ENCODE measurements at places on chromosomes 3 and 15. TPM values are rescaled to one million over a fixed set of nuclear protein-coding genes. Genes with fewer than 3 reads are reported as not detected.

DNA sequence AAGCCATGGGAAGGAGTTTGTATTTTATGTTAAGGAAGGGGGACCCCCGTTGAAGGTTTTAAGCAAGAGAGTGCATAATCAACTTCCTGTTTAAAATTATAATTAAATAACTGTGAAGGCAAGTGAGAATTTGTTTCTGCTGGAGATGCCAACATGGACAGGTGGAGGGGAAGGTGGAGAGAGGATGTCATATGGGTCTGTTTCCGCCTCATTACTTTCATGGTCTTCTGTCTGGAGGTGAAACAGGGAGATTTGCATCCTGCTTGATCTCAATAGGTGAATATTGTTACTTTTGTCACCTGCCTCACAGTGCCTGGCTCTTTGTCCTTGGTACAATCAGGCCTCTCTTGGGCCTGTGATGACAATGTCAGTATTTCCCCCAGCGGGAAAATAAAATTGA is 300.6 kb upstream of the LMCD1 start:
- H3K27me3 ChIP-seq, result no peaks in the 10 kb centered on the region
- H3K36me3 ChIP-seq, result no peaks in the 10 kb centered on the region
- no peak for DNase-seq
- no peaks in the 10 kb centered on the region for H3K4me1 ChIP-seq
- no peak overlapping the region for H3K4me3 ChIP-seq

GRCh38 chr3:23113455-23114171 is 89.5 kb upstream of the UBE2E2 start:
- no peaks in the 10 kb centered on the region for H3K27me3 ChIP-seq
- peak; percentile 15 for DNase-seq
- peak overlapping the region; percentile 39 for H3K27ac ChIP-seq
- no peaks in the 10 kb centered on the region for H3K36me3 ChIP-seq
- H3K4me3 ChIP-seq, result no peak overlapping the region

GRCh38 chr3:167978071-167978470 is 117.7 kb downstream of the GOLIM4 start:
- no peak overlapping the region for H3K4me3 ChIP-seq
- H3K4me1 ChIP-seq, result no peaks in the 10 kb centered on the region
- no peak for DNase-seq
- H3K36me3 ChIP-seq, result no peaks in the 10 kb centered on the region

DNA sequence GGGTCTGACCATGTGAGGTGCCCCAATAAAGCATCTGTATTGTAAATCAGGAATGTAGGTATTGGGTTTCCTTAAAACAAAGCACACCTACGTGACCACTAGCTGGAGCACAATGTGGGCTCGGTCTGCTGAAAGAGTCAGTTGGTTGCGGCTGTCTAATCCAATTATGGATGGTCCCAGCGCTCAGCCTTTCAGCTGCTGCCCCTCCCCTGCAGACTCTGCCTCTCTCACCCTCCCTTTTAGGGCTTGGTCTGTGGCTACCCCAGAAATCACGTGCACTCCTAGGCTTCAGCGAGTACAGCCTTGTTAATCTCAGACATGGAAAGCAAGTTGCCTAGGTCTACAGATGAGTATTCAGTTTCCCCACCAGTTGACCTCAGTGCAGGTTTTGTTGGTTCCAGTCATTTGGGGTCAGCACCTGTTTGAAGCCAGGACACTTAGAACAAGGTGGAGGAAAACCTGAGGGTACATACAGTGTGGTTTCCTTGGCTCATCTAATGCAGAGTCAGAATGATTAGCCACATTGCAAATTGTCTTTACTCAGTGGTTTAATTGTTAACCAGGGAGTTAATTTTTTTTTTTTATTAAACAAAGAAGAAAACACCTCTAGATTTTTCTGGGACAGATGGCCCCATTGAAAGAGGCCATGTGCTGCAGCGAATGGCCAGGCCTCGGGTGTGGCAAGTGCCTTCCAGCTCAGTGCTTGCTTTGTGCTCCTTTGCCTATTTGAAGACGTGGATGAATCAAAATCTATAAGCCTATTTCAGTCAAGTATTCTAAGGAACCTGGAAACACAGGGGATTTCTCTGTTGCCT is 137.7 kb downstream of the IGF1R start:
- H3K27ac ChIP-seq, result no peak overlapping the region
- no peaks in the 10 kb centered on the region for H3K27me3 ChIP-seq
- DNase-seq, result no peak
- H3K4me1 ChIP-seq, result no peaks in the 10 kb centered on the region

DNA sequence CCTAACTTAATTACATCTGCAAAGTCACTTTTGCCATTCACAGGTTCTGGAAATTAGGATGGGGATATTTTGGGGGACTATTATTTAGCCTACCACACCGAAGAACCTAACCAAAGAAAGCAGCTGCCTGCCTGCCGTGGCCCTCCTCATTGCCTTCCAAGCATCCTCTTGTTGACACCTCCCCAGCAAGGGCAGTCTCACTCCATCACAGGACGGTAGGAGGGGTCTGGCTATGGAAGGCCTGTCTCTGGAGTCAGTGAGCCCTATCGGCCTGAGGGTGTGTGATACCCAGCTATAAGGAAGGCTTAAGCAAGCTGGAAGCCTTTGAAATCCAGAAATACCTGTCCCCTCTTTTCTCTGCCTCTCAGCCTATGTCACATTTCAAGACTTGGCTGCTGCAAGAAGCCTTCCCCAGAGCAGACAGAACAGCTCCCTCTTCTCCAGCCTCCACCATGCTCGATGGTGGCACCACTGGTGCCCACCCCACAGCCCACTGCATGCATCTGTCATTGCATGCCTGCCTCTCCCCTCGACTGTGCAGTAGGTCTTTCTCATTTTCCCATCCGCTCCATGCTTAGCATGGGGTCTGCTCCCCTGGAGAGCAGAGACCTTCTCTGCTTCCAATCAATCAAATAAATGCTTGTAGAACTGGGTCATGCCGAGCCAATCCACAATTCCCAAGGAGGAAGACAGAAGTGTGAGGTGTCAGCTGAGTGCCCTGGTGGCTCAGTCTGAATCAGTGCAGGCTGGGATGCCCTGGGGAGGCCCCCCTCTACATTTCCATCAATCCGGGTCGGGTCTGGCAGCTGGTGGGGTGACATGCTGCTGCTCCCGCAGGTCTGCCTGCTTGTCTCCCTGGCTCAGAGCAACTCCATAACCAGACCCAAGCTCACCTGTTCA is 23.9 kb upstream of the LOXL1 start:
- no peak for DNase-seq
- H3K27ac ChIP-seq, result no peak overlapping the region
- H3K36me3 ChIP-seq, result no peaks in the 10 kb centered on the region

GRCh38 chr15:92817339-92817886 is 82.7 kb upstream of the CHD2 start:
- H3K4me1 ChIP-seq, result peaks cover 12% of the 10 kb centered on the region
- H3K27me3 ChIP-seq, result no peaks in the 10 kb centered on the region
- H3K27ac ChIP-seq, result no peak overlapping the region
- no peaks in the 10 kb centered on the region for H3K36me3 ChIP-seq
- H3K4me3 ChIP-seq, result no peak overlapping the region
- DNase-seq, result no peak

Gene MUC20
- 67.5 TPM for total RNA-seq

Gene GOLGA6B
- total RNA-seq, result not detected

GRCh38 chr3:62090519-62090918 is 282.8 kb downstream of the FEZF2 start:
- no peaks in the 10 kb centered on the region for H3K36me3 ChIP-seq
- no peak overlapping the region for H3K4me3 ChIP-seq
- H3K27me3 ChIP-seq, result no peaks in the 10 kb centered on the region
- H3K4me1 ChIP-seq, result no peaks in the 10 kb centered on the region
